ENCODE measurements at places on chromosomes 16 and 17.

DNA sequence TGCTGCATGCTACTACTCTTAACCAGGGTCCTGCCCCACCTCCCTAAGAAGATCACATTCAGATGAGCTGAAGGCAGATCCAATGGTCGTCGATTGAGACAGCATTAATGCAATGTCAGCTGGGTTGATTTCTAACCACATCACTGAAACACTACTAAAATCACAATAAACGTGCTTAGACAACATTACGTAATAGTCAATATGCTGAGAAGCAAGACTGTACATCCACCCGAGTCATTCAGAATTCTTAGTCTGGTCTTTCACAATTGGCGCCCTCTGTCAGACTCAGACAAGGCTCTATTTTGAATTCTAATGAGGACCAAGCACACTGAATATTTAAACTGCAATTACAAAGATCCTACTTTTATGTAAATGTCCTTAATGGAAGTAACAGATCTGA, 205.2 kb downstream of the STX8 start:
- no peak for DNase-seq

DNA sequence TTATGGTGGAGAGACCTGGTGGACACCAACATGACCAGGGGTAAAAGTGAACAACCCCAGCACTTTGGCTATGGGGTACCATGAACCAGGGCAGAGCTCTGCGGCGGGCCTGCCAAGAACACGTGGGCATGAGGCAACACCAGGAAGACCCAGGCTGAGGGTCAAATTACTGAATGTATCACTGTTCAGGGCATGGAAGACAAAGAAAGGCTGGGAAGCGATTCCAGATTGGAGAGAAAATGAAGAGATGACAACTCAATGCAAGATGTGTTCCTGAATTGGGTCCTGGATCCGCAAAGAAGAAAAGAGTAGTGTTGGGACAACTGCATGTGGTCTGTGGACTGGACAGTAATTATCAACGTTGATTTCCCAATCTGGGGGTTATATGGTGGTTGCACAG, 19.8 kb downstream of the SPHK1 start:
- DNase-seq: no peak

GRCh38 chr17:68578236-68578635, 22.9 kb downstream of the FAM20A start:
- no peak for DNase-seq

DNA sequence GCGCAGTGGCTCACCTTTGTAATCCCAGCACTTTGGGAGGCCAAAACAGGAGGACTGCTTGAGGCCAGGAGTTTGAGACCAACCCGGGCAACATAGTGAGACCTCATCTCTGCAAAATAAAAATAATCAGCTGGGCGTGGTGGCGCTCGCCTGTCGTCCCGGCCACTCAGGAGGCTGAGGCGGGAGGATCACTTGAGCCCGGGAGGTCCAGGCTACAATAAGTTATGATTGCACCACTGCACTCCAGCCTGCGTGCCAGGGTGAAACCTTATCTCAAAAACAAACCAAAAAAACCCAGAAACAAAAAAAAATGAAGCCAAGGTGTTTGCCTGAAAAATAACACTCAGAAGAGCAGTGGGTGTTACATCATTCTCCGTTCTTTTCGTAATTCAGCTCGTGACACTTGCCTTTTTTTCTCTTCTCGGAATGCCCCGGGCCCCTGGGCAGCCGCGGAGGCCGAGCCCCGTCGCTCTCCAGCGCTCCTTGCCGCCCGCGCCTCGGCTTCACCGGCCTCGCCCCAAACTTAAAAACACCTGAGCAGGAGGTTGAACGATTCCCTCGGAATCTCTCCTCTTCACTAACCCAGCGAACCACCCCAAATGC, 17.0 kb downstream of the PRCD start:
- no peak for DNase-seq

- DNase-seq: no peak
Measured at GRCh38 chr16:30620169-30620568, 10.0 kb upstream of the ZNF689 start.

- DNase-seq: no peak
Measured at GRCh38 chr17:43745541-43745940, 13.1 kb downstream of the SOST start.

GRCh38 chr16:75320435-75320834, 69.0 kb upstream of the BCAR1 start:
- DNase-seq: no peak

- no peak for DNase-seq
Measured at GRCh38 chr16:79267781-79268180, 332.8 kb downstream of the MAF start.

- DNase-seq: no peak
Measured at GRCh38 chr17:83101805-83102480, 22.5 kb downstream of the METRNL start.

- DNase-seq: no peak
Measured at GRCh38 chr16:89246383-89246902, 28.9 kb downstream of the ZNF778 start.

GRCh38 chr17:279331-279730, 73.3 kb downstream of the RPH3AL start:
- no peak for DNase-seq

DNA sequence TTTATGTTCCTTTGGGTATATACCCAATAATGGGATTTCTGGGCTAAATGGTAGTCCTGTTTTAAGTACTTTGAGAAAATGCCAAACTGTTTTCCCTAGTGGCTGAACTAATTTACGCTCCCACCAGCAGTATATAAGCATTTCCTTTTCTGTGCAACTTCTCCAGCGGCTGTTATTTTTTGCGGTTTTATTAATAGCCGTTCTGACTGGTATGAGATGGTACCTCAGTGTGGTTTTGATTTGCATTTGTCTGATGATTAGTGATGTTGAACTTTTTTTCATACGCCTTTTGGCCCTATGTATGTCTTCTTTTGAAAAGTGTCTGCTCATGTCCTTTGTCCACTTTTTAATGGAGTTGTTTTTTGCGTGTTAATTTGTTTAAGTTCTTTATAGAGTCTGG, 25.8 kb upstream of the TEKT1 start:
- DNase-seq: no peak

GRCh38 chr16:23642246-23642774, 1.0 kb downstream of the DCTN5 start:
- DNase-seq: no peak

DNA sequence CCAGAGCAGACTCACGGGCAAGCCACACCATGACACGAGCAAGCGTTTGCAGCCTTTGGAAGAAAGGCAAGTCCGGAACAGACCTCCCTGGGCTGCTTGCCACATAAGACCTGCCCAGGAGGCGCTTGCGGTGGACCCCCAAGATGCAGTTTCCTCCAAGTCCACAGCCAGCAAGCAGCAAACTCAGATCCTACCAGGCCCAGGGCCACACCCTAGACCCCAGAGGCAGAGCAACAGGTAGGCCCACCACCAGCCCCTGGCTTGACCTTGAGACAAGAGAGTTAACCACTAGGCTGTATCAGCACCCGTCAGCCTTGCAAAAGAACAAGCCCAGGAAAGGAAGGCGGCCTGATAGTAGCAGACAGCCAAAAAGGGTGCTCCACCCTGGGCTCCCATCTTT, 2.3 kb downstream of the FAAP100 start:
- DNase-seq: no peak

GRCh38 chr17:9677411-9677810, 32.1 kb downstream of the USP43 start:
- no peak for DNase-seq

- DNase-seq: no peak
Measured at GRCh38 chr16:31430380-31431052, 2.4 kb upstream of the COX6A2 start.

DNA sequence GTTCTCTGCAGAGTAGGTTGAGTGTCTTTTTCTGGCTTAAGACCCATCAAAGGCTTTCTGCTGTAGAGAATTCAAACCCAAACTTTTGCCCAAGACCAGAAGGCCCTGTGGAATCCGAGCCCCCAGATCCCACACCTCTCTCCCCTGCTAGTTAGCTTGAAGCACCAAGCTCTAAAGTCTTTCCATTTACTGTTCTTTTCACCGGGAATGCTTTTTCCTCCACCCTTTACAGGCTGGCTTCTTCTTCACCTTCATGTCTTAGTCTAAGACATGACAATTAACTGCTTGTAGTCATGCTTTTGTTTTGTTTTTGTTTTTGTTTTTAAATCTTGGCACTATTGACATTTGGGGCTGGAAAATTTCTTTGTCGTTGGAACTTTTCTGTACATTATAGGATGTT, 15.5 kb downstream of the HSD17B2 start:
- DNase-seq: no peak

- DNase-seq: no peak
Measured at GRCh38 chr16:78437352-78437968, 338.0 kb downstream of the WWOX start.

- no peak for DNase-seq
Measured at GRCh38 chr17:20784100-20784665, 204.7 kb downstream of the CDRT15L2 start.

GRCh38 chr16:19113577-19114358, at the start of gene ITPRIPL2:
ITPRIPL2 (plus strand) TSS chr16:19113964; CDS start chr16:19114462, 498 bp downstream.
- DNase-seq: no peak

- no peak for DNase-seq
Measured at GRCh38 chr16:15644267-15644961, 1.5 kb upstream of the MARF1 start.

- no peak for DNase-seq
Measured at GRCh38 chr17:66667090-66667489, 167.8 kb upstream of the CACNG5 start.

- DNase-seq: no peak
Measured at GRCh38 chr16:14378689-14379467, 251.2 kb downstream of the PARN start.

DNA sequence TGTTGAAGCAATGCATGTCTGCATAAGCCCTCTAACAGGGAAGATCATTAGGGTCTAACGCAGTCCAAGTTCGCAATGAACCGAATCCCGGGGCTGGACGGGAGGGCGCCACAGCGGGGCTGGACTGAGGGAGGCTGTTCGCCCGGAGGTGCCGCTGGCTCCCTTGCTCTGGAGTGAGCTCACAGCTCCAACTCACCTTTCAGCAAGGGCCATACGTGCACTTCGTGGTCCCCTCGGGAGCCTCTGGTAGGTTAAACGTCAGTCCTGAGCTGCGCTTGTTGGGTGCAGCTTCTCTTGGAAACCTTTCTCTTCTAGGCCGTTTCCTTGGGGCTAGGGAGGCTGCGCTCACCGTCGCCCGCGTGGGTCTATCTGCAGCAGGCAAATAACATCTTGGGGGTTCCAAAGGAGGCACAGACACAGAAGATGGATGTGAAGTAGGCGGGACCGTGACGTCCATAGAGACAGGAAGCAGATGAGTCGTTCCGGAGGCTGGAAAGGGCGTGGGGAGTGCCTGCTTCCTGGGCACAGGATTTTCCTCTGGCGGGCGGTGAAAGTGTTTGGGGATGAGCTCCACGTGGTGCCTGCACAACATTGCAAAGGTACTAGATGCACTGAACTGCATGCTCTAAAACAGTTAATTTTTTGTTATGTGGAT, 21.9 kb downstream of the ATP2C2 start:
- DNase-seq: no peak

DNA sequence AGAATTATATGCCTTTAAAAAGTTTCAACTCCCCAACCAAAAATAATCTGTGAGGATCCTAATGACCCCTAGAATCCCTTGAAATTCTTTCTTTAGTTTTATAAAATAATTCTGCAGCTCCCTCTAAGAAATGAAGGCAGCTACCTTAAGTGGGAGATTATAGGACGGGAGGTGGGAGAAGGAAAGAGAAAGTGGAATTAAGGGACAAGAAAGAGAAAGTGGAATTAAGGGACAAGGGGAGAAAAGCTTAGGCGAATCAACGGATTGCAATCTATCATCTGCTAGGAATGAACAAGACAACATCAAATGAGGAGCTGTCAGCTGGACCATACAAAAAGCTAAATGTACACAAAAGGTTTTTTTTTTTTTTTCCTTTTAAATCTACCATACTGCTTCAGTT, 262.0 kb downstream of the ZFHX3 start:
- no peak for DNase-seq

GRCh38 chr17:19286751-19287341, 49.7 kb downstream of the EPN2 start:
- no peak for DNase-seq

- no peak for DNase-seq
Measured at GRCh38 chr16:50631985-50632576, 49.0 kb downstream of the SNX20 start.

- no peak for DNase-seq
Measured at GRCh38 chr16:35734728-35735402, 2275.5 kb downstream of the TP53TG3F start.
